ENCODE measurements at places on chromosomes 1 and 21.

DNA sequence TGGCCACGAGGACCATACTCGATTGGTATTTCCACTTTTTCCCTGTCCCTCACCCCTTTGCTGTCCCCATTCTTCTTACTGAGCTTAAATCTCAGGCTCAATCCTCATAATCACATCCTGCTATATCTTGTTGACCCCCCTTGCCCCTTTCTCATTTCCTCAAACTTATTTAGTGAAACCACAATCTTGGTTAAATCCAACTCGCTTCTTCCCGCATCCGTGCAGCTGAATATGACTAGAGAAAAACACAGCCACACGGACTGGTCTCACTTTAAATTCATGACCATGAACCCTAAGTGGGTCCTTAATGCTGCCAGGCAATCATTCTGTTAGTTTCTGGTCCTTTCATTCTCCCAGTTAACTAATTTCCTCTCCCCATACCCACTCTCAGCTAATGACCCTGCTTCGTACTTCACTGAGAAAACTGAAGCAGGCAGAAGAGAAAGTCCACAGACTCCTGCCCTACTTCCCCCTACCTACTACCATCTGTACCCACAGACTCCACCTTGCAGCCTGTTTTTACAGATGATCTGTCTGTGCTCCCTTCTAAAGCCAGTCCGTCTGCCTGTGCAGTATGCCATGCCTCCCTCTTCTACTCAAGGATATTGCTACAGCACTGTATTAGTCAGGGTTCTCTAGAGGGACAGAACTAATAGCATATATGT is 96.8 kb upstream of the LMO4 start:
- H3K4me3 ChIP-seq, result no peak overlapping the region
- no peak for DNase-seq
- H3K36me3 ChIP-seq, result no peaks in the 10 kb centered on the region
- H3K27me3 ChIP-seq, result peaks cover 4% of the 10 kb centered on the region
- H3K27ac ChIP-seq, result no peak overlapping the region

- H3K27me3 ChIP-seq, result no peaks in the 10 kb centered on the region
- H3K36me3 ChIP-seq, result no peaks in the 10 kb centered on the region
- peak; percentile 54 for DNase-seq
- H3K4me1 ChIP-seq, result no peaks in the 10 kb centered on the region
- H3K4me3 ChIP-seq, result no peak overlapping the region
- H3K27ac ChIP-seq, result no peak overlapping the region
Observed at GRCh38 chr1:53754484-53755312, 15.7 kb upstream of the GLIS1 start.

DNA sequence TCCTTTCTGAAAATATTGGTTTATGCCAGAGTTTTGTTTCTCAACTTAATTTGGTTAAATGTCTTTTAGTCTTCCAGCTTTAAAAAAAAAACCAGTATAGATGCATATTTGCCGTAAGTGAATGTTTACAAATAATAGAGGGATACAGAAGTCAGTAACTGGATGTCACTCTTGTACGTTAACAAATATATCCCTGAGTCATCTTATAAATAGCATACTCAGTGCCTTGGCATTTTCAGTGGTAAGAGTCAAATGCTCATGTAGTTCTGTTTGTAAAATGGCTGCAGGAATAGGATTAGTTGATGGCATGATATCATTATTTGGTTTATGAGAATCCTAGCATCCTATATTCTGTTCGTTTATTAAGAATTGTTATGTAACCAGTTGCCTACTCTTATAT is 55.4 kb downstream of the SPEN start:
- H3K4me3 ChIP-seq, result no peak overlapping the region
- no peak overlapping the region for H3K27ac ChIP-seq
- DNase-seq, result no peak

DNA sequence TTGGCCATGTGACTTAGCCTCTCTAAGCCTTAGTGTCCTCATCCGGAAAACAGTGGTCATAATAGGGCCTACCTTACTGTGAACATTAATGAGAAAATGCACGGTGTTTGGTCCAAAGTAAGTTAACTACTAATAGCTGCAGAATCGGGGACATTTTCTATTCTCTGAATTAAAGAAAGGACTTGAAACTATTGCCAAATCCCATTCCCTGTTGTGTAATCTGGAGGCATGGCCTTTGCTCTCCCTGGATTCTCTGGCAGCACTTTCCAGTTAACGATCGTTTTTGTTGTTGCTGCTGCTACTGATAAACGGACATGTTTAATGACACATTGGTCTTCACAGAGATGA is 30.5 kb downstream of the FMO4 start:
- no peak overlapping the region for H3K4me3 ChIP-seq
- H3K36me3 ChIP-seq, result no peaks in the 10 kb centered on the region
- H3K27ac ChIP-seq, result no peak overlapping the region
- H3K27me3 ChIP-seq, result no peaks in the 10 kb centered on the region

- H3K36me3 ChIP-seq, result peaks cover 61% of the 10 kb centered on the region
- H3K27me3 ChIP-seq, result no peaks in the 10 kb centered on the region
- peak overlapping the region; percentile 15 for H3K4me3 ChIP-seq
- H3K27ac ChIP-seq, result peak overlapping the region; percentile 76
- H3K4me1 ChIP-seq, result peaks cover 54% of the 10 kb centered on the region
Observed at GRCh38 chr1:70227439-70227838, 6.3 kb downstream of the SRSF11 start.

DNA sequence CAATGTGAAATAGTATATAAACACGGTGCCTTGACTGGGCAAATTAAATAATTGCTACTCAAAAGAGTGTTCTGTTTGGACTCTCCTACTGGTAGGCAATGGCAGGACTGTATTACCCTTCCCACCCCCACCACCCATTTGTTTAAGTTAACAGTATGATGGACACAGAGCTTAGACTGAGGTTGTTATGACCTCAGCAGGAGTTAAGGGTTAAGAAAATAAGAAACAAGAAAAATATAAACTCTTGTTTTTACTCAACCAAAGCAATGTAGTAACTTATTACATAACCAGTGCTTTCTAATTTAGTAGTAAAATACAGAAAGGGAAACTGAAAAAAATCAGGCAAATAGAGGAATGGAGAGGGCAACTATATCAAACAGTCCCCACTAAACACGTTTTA is 19.9 kb upstream of the SERPINC1 start:
- no peak overlapping the region for H3K4me3 ChIP-seq
- DNase-seq, result no peak
- no peaks in the 10 kb centered on the region for H3K27me3 ChIP-seq

All from activated CD8-positive, alpha-beta T cell treated with anti-CD3 and anti-CD28 coated beads, Interleukin-2, amount 10 ng/mL, durations not matched to agents 7 days and 5 days (primary cell).